NAMALWA (cell line): ENCODE measurements at places on chromosomes 5 and 9.
A peak's percentile ranks its signal among the peaks of the same experiment; 100 is the strongest.

DNA sequence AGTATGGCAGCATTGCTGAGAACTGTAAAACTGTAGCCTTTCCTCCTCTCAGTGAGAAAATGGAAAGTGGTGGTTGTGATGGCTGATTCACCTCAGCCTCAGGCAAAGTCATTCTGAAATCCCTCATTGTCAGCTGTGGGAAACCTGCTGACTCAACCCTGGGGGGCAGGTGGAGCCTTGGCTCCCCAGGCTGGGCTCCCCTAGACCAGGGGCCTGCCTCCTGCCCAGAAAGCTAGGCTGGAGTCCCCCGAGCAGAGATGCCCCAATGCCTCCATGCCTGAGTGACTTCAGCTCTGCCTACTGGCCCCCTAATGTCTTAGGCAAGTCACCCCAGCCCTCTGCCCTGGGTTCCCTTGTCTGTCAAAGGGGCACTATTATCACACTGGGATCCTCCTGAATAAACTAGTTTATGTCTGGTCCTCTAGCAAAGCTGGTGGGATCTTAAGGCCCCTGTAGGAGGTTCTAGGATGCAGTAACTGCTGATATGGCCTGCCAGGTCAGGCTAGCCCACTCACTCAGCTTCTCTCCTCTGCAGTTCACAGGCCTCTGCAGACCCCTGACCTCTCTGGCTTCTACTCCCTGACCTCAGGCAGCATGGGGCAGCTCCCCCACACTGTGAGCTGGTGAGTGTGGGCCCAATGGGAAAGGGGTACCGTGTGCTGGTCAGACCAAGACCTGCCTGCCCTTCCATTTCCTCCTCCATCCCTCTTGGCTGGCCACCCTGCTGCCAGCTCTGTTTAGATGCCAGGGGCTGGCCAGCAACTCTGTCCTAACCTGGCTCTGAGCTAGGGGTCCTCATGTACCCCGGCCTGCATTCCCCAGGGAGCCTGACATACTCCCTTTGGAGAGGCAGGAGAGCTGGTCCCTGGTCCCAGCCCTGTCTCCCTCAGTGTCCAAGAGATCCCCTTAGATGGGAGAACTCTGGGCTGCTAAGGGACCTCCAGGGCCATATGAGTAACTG lies 24.2 kb downstream of the TCF7 start:
- no peak for DNase-seq

DNA sequence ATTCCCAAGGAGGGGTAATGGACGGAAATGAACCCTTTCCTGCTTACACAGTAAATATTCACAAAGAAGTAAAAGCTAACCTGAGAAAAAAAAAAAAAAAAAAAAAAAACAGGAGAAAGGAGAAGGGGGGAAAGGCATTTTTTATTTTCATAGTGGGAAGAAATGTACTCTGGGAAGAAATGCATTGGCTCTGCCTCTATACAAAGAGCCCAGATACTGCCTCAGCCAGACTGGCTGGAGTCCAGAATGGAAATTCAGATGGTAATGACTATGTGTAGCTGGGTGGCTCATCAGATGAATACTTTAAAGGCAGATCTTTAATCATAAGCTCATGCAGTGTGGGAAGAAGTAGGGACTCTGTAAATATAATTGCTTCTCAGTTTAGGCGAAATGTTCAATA lies 124.9 kb upstream of the ZNF608 start:
- DNase-seq = no peak

GRCh38 chr5:71533615-71534014 lies 53.5 kb upstream of the MCCC2 start:
- DNase-seq = peak; percentile 57

DNA sequence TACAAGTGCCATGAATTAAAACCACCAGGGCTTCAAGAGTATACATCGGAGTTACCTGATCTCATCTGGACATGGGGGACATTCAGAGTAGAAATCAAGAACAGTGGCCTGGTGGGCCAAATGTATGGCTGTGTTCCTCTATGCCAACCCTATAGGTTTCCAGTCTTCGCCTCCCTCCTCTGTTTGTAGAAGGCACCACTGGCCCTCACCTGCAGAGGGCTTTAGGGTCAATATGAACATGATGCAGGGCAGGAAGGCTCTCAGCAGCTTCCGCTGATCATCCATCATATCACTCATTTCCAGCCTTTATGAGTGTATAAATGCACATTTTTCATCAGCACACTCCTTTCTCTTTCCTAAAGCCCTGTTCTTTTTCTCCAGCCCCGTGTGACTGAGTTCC lies 555.5 kb upstream of the BRINP1 start:
- no peak for DNase-seq

DNA sequence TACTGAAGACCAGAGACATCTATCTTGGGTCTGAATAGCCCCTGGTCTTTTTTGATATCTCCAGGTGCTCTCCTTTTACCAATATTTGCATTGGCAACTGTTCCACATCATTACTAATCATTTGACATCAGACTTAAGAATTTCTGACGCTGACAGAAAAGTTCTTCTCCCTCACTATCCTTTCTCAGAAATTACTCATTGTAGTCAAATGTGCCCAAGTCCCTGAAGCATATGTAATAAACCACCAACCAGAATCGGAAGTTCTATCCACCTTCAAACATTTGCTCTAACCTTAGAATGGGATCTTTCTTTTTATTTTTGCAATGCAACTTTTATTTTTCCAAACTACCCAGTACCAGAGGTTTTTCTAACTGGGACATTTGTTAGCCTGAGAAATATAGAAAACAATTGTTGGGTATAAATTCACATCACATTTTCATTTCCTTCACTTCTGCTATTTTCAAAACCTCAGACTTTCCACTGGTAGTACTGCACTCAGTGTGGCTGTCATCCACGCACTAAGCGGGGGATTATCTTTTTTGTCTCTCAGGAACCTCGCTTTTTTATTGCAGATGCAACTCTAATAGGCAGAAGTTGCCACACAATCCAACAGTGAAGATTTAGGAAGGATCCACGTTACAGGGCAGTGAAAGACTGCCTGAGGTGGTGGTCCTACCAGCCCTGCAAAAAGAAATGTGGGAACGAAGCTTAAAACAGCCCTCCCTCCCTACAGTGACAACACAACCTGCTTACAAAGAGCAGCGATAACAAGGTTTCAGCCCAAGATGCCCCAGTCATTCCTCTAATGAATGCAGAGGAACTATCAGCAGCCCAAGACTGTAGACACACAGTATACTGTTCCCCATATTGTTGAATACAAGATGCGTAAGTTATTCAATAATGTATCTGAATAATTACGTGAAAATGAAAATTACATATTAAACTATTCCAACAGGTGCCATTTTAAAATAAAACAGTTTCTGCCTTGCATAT lies 201.2 kb downstream of the EBF1 start:
- peak; percentile 67 for DNase-seq

DNA sequence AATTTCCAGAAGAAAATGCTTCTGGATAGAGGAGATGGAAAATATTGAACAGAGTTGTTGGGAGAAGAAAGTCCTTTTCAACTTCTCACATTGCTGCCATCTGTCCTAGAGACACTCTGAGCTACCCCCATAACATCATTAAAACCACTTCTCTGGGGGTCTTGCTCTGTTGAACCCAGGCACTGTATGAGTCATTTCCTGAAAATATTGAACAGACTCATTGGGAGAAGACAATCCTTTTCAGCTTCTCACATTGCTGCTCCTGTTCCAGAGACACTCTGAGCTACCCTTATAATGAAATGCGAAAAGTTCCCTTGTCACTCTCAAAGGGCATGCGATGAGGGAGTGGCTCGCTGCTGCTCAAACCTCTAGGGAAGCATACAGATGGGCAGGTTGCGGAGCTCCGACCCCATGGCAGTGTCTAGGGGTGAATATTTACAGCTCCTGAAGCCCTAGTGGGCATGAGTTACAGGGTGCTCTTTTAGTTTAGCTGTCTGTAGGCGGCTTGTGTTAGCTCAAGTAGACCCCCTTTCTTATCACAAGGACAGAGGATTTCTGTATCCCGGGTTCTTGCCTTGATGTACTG lies 90.7 kb downstream of the CDKN2A start:
- DNase-seq = no peak

DNA sequence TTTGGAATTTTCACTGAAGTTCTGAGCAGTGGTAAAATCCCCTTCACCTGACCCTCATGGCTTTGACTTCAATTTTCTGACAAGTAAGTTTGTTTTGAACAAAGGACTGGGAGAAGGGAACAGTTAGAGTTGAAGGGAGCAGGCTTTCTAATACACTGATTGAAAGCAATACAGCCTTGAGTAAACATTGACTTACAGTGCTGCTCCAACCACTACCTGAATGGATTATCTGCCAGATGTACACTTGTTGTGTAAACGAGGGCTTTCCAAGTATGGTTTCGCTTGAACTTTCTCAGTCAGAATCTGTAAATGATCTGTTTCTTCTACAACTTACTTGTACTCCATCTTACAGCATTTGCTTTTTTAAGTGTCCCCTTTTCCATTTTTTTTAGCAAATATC lies 1414.9 kb upstream of the NUDT12 start:
- DNase-seq = no peak

GRCh38 chr5:39072925-39073766 lies 1.1 kb downstream of the RICTOR start:
- DNase-seq = peak; percentile 69

GRCh38 chr9:135321580-135321979 lies 158.0 kb upstream of the PPP1R26 start:
- DNase-seq = no peak

- no peak for DNase-seq
Measured at GRCh38 chr5:137347865-137348264, 151.3 kb downstream of the SPOCK1 start.

- no peak for DNase-seq
Measured at GRCh38 chr5:163838738-163839137, 333.3 kb downstream of the MAT2B start.

DNA sequence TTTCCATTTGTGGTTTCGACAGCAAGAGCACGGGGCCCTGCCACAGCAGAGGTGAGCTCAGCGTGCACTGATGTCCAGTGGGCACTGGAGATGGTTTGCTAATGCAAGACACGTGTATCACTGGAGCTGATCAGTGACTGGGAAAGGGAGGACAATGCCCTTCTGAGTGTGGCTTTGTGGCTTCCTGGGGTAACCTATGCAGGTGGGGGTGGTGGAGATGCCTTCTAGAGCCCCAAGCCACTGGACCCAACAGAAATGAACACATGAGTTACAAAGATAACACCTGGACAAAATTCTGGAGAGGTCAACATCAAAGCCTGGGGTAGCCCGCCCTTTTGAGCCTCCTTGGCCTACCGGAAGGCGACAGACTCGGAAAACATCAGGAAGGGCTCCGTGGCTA lies 261.3 kb downstream of the CRB2 start:
- DNase-seq = no peak

GRCh38 chr9:35470894-35471293 lies 19.0 kb upstream of the RUSC2 start:
- no peak for DNase-seq

DNA sequence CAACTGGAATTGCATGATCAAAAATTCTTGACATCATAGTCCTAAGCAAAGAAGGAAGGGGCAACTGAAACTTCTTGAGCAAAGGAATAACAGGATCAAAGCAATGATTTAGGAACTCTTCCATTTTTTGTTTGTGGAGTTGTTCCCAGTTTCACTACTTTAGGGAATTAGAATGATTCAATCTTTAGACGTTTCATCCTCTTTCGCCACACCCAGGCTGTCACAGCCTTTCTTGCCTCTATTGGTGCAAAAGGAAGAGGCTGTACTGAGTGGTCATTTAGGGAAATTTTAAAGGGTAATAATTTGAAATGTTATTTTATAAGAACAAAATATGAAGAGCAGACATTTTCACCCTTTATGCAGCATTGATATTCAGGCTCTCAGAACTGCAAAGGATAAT lies 1026.0 kb upstream of the ARRDC3 start:
- DNase-seq = no peak

- DNase-seq = no peak
Measured at GRCh38 chr9:38651400-38652042, 31.1 kb upstream of the ANKRD18A start.

DNA sequence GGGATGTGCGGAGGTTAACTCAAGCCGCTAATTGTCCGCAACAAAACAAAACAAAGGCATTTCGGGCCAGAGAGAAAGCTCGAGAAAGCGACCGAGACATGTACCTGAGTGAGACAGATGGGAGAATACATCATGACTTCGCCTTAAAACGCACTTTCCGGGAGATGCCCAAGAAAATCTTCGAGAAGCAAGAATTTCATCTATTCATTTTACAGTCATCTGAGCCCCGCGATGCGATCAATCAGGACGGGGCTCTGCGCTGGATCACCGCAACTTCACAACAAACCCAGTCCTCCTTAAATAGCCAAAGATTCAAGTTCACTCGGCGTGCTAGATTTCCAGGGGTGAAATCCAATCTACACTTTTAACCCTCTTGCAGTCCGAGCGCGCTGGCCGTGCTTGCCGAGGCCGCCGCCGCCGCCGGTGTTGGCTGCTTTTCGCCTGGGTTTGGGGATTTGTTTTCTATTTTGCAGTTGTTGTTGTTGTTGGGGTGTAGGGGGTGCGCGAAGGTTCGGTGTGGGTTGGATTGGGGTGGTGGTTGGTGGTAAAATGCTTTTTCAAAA lies 482 bp downstream of the NFIB start:
- DNase-seq = no peak

GRCh38 chr9:18822850-18823249 lies 210.2 kb downstream of the SAXO1 start:
- no peak for DNase-seq

GRCh38 chr5:172716796-172717313 lies 54.1 kb downstream of the DUSP1 start:
- peak; percentile 82 for DNase-seq

DNA sequence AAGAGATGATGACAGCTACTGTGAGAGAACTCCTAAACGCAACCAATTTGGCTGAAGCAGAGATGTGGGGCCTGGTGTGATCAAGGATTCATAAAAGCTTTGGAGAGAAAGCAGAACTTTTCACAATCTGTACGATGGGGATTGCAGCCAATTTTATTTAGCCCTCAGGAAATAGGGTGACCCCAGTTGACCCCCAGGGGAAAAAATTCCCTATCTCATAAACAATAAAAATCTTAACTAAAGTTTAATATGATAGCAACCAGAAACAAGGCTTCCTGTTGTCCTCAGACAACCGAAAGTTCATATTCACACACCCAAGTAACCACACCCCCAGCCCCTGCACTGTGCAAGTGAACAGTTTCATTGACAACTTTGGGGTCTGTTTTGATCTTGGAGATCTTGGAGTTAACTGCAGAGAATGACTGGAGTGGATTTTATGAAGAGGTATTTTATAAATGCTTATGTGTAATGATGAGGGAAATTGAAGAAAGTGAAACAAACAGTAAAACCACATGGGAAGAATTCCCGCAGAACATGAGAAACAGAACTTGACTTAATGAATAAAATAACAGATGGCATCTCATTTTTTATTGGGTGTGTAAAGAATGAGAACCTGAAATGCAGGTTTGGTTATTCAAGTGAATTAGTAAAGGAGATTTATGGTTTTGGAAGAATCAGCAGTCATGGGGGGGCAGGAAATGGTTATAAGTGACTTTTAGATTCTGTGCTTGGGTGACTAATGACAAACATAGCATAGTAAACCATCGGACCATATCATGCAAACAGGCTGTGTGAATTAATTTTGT lies 94.5 kb downstream of the PDE4D start:
- peak; percentile 50 for DNase-seq

DNA sequence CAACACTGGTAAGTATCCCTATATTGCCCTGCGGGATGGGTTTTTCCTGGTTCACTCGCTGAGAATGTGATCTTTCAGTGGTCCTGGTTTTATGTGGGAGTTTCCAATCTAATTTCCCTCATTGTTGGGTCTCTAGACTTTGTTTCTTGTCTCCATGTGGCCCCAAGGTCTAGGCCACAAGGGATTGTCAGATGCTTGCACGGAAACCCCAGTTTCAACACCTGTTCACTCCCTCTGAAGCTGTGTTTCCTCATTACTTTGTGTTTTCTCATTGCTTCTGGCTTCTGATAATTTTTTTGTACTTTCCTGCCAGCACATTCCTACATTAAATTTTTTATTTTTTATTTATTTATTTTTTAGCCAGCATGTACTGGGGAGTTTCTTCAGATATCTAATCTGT lies 191.5 kb downstream of the TTLL11 start:
- no peak for DNase-seq
